Dorsolateral prefrontal cortex (tissue), 122 donors: ENCODE measurements at places on chromosomes 5 and 9.

DNA sequence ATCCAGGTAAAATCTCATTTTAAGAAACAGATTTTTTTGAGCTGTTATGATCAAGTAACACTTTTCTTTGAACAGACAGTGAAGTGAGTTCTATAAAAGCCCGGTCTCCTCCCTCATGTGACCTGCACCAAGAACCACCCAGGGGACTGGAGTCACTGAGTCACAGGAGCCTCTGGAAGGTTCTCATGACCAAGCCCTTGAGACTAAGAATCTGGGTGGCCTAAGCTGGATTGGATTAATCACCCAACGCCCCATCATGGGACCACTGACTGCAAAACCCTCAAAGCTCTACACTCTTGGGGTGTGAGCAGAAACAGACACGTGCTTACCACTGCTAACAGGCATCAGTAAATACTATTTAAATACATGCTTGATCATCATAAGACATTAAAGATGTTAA lies 48.4 kb downstream of the SECISBP2 start:
- no peak for DNase-seq

- DNase-seq: no peak
These were observed 545.9 kb downstream of the RAB3C start for GRCh38 chr5:59128646-59129290.

DNA sequence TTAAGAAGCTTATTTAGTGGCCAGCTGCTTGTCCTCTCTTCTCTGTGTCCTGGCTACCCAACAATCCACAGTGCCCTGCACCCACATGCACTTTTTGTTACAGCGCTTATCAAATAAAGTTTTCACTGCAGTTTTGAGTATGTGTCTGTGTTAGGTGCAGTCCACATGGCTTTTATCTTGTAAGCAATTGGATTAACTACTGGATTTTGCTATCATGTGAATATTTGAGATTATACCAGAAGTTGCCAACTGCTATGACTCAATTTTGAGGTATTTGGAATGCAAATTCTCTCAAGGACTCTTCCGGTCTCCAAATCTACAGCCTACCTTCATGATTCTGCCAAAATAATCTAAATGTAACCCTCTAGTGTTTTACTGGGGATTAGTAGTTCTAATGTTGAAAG lies 690.2 kb downstream of the NR2F1-AS1 start:
- DNase-seq: no peak

- no peak for DNase-seq
These were observed 44.0 kb downstream of the OLFM1 start for GRCh38 chr9:135131488-135131887.

DNA sequence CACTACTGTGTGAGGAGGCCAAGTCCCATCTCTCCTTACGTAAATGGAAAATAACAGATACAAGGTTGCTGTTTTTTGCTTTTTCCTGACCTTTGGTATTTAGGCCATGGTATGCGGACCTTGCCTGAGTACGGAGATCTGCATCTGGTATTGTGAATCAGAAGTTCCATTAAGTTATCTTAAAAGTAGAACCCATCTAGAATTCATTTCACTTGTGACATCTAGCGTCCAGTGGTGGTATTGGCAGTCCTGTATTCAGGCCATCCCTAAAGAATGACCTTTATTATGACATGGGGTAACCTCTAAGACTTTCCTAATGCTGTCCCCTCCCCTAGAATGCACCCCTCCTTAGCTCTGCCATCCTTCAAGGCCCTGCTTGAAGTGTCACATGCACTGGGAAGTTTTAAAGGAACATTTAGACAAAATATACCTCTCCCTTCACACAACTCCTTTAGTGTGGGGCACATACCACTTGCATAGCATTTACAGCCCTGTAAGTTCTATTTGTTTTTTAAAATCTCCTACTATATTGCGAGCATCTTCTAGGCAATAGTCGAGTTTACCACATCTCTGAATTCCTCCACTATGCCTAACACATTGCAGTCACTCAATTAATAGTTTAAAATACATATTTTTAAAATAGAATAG lies 1.9 kb upstream of the SPDL1 start:
- DNase-seq: no peak

GRCh38 chr9:92547356-92547755 lies 11.6 kb upstream of the ECM2 start:
- DNase-seq: no peak

DNA sequence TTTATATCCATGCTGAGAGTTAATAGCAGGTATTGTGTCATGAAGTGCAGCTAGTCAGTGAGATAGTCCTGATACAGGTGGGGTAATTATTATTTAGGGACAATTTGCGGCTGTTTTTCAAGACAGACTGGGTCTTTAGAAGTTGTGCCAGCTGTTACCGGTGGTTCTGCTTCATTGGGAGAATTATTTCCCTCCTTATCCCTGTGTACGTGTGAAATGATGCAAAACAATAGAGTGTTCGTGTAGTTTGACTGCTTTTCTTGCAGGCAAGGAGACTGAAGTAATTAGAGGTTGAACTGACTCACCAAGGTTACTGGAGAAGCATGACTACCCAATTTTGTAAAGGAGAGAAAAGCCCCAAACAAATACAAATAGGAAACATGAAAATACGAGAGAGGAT lies 101.7 kb downstream of the ARRDC3 start:
- no peak for DNase-seq

- no peak for DNase-seq
These were observed 18.1 kb downstream of the LCN9 start for GRCh38 chr9:135681161-135681560.

GRCh38 chr9:36936498-36936831 lies 97.6 kb downstream of the PAX5 start:
- no peak for DNase-seq

DNA sequence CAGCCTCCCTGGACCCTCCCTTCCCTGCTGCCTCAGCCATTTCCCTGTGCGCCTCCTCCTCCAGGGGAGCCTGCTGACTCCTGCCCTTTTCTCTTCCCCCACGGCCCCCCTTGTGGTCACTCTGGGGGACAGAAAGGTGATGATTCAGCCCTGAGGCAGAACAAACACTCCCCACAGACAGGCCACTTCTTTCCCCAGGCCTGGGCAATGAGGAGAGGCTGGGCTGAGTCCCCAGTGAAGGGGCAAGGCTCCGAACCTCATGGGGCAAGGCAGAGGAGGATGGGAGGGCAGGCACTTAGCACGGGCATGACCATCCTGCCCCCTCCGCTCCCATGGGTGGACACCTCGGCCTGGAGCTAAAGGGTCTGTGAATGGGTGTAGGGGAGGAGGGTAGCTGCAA lies 21.0 kb downstream of the CSF1R start:
- no peak for DNase-seq

DNA sequence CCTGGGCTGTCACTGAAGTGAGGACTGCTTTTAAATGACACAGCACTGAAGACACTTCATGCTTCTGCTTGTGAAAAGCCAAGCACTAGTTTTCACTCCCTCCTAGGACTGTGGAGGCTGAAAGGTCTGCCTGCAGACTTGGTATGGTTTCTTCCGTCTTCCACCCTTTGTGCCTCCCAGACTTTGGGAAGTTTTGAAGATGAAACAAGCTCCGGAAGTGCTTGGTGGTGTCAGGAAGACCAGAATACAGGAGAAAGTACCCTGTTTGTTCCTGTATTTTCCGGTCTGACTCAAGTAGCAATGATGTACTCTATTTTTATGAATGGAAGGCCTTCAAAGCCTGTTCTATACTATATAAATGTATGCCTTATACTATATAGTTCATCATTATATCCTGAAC lies 222.7 kb downstream of the PDZD2 start:
- no peak for DNase-seq

GRCh38 chr5:3825531-3826451 lies 230.2 kb downstream of the IRX1 start:
- DNase-seq: no peak

GRCh38 chr5:10233505-10233904 lies 16.2 kb downstream of the ATPSCKMT start:
- DNase-seq: no peak

DNA sequence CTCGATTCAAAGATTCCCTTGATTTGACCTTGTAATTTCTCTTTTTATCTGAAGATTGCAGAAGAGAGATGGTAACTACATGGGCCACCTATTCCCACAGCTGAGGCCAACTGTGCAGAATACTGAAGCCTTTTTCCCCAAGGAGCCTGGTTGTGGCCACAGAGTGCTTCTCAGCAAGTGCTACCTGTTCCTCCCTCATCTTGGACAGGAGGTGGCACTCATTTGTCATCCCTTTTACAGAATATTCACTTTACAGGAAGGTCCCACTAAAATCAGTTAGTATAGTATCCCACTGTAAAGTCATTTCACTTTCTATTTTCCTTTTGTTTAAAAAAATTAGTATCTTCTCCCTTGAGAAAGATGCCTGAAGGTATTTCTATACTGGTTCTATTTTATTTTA lies 346.4 kb downstream of the ARL15 start:
- no peak for DNase-seq

- peak; percentile 23 for DNase-seq
These were observed 5.8 kb upstream of the TERT start for GRCh38 chr5:1300581-1301083.

DNA sequence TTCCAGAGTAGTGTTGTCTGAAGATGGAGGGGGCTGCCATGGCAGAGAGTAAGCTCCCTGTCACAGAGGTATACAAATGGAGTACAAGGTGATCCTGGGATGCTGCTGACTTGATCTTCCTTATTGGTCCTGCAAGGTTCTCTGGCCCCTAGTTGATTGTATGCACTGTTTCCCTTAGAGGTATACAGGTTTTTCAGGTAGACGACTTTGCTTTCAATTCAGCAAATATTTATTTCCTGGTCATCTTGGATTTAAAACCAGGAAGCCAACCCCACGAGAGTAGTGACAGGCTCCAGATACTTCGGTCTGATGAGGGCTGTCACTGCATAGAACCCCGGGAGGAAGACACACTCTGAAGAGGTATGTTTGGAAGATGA lies 16.5 kb upstream of the TRIM14 start:
- no peak for DNase-seq

DNA sequence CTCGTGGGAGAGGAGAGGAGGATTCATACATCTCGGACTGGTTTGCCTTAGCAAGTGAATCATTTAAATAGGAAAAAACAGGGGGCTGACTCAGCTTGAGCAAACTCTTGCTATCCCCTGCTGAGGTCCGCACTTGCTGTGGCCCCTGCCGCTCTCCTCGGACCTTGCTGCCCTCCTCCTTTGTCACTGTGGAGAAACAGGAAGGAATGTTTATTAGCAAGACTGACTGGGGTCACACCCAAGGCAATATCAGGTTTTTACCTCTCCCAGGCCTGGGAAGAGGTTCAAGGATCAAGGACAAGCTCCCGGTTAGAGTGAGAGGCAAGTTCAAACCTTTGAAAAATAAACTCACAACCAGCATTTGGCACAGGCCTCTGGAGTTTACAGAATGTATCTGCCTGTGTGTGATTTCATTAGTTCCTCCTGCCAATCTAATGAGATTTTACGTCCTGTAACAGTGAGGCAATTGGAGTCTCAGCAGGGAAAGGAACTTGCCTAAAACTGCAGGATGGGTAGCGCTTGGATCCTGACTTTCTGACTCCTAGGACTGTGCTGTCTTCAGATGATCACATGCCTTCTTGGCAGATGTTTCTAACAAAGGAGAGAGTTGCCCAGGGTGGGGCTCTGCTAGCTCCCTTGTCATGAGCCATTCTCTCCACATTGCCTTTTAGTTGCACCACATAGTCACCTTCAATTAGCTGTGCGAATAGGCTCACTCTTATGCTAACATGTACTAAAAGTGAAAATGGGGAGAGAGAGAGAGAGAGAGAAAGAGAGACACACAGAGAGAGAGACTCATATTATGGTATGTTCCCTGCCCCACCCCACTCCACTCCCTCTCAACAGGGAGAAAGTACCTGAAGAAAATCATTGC lies 108.6 kb upstream of the CDKN2B start:
- DNase-seq: no peak

DNA sequence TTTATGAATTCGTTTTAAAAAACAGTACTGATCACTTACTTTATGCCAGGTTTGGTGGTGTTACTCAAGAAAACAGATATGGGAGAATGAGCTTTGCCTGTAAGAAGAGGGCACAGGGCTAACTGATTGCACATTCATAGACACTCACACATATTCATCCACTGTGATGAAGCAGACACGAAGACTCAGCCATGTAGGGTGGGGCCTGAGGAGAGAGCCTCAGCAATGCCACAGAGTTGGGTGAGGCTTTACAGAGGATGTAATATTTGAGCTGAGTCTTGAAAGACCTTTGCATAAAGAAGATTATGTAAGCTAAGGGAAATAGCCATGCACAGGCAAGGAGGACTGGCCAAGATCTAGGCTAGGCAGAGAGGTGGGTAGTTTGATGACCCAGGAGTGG lies 472.8 kb downstream of the PSAT1 start:
- DNase-seq: no peak

- DNase-seq: no peak
These were observed 248.6 kb upstream of the EFNA5 start for GRCh38 chr5:107919361-107919760.

GRCh38 chr9:18496256-18497000 lies 22.5 kb downstream of the ADAMTSL1 start:
- DNase-seq: no peak

DNA sequence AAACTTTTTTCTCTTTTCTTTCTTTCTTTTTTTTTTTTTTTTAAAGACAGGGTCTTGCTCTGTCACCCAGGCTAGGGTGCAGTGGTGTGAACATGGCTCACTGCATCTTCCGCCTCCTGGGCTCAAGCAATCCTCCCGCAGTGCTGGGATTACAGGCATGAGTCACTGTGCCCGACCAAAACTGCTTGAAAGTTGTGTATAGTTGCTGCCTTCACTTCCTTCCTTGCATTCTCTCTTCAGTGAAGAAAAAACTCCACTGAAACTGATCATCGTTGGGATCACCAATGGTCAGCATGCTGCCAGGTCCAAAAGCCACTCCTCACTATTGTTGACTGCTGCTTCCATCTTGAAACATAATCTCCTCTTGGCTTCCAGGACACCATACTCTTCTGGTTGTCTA lies 66.6 kb upstream of the CTNNA1 start:
- DNase-seq: no peak

- DNase-seq: no peak
These were observed 59.0 kb upstream of the ZBTB43 start for GRCh38 chr9:126745574-126746411.

DNA sequence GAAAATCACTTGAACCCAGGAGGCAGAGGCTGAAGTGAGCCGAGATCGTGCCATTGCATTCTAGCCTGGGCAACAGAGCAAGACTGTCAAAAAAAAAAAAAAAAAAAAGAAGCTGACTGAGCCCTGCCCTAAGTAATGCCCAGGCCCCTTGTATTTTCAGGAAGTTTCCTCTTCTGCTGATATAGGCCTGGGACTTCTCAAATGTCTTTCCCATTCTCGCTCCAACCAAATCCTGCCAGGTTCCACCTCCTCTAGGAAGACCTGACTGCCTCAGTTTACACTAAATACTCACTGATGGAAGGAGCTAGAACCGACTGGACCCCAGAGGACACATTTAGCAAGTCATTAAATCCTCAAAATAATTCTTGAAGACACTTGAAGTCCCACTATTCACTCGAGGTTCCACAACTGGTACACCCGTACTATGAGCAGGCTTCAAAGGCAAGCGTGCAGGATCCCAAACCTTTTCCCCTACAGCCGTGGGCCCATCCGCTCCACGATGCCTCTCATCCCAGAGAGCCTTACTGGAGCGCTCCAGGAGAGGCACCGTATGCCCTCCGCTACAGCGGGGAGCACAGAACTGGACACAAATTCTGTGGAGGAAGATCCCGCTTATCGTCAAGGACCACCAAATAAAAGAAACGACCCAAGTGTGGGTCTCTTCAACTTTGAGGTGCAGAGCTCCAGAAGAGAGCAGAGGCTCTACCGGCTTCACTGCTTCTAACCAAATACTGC lies 676 bp downstream of the NOL6 start:
- peak; percentile 36 for DNase-seq
